ENCODE measurements at places on chromosomes 7 and 10.

DNA sequence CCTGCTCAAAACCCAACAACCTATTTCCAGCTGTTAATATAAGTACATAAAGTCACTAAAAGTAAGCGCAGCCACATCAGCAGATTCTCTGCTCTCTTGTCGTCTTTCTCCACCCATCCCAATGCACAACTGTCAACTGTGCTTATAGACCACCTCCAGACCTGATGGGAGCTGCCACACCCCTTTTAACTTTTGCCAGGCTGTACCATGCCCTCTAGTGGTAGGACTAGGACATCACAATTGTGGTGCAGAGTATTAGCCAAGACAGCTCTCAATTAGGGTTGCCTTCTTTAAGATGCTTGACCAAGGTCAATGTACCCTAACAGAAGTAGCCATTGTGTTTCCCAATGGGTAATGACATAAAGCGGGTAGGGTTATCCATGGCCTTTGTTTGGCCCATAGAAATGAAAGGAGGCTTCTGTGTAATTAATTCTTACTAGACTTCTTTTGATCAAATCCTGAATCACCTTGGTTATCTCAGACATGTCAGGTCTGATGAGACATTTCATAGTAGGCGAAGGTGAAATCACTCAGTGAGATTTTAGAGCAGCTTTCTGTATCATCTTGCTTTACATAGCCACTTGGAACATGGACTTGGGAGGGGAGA lies 68.1 kb downstream of the SCRN1 start:
- DNase-seq = peak; percentile 65

DNA sequence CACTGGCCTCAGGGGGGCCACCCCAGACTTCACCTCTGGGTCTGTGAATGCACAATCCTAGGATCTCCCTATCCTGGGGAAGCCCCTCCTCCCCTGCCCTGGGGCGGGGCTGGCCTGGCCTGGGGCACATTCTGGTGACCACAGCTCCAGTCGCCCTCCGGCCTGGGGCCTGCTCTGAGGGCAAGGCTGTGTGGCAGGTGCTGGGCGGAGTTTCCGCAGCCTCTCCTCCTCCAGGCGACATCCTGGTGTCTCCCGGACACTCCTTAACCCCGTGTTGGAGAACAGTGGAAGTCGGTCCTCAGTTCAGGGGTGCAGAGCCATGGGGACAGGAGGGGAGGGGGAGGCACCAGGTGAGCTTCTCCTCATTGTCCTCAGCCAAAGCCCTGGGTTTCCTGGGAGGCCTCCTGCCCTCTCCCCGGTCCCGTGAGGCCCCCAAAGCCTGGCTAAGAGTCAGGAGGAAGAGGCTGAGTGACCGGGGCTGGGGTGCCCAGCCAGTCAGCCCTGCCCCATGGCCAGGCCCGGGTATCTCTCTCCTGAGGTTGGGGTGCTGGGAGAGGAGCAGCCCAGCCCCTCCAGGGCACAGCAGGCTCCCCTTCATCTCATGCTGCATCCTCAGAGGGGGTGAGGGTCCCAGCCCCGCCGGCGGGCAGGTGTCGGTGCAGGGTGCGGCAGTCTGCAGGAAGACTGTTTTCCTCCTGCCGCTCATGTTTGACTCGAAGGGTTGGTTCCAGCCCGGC lies 22.6 kb downstream of the UNCX start:
- no peak for DNase-seq

- no peak for DNase-seq
Observed at GRCh38 chr10:123073187-123073586, 62.6 kb upstream of the HMX3 start.

GRCh38 chr7:151247611-151248345 lies 716 bp downstream of the SMARCD3 start:
- DNase-seq = no peak

DNA sequence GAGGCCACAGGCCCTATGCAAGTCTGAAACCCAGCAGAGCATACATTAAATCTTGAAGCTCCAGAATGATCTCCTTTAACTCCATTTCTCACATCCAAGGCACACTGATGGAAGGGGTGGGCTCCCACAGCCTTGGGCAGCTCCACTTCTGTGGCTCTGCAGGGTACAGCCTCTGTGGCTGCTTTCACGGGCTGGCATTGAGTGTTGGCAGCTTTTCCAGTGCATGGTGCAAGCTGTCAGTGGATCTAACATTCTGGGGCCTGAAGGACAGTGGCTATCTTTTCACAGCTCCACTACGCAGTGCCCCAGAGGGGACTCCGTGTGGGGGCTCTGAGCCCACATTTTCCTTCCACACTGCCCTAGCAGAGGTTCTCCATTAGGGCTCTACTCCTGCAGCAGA lies 265.7 kb upstream of the MAGI2 start:
- DNase-seq = no peak

- no peak for DNase-seq
Observed at GRCh38 chr10:104895541-104895940, 254.5 kb downstream of the SORCS3 start.

DNA sequence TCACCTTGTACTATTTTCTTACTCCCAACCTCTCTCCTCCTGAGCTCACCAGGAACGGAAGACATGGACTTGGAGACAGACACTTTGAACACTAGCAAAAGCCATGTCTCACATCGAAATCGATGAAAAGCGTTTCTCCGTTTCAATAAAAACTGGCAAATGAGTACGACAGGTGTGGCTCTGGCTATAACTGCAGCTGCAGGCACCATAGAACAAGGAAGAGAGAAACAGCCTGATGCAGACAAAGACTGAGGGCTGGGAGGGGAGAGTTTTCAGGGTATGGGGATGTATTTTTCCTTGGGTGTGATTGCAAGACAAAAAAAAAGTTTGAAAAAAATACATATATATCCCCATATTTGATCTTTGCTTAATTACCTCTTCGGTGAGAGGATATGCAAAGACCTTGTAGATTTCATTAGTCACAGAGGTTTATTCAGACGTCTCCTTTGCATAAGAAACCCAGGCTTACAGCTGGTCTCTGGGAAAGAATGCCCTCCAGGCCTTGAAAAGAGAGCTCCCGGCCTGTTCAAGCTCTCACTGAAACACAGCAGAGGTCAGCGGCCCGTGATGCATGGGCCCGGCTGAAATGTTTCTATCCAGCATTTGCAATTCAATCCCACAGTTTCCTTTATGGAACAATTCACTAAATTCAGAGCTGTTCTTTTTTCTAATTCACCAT lies 63.1 kb downstream of the TLL2 start:
- no peak for DNase-seq

DNA sequence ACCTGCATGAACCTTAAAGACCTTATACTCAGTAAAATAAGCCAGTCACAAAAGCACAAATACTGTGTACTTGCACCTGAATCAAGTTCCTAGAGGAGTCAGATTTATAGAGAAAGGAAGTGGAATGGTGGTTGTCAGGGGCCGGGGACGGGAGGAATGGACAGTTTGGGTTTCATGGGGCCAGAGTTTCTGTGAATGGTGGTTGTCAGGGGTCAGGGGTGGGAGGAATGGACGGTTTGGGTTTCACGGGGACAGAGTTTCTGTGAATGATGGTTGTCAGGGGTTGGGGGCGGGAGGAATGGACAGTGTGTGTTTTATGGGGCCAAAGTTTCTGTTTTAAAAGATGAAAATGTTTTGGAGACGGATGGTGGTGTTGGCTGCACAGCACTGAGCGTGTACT lies 260.0 kb upstream of the MKI67 start:
- DNase-seq = no peak

GRCh38 chr10:287814-288213 lies 152.6 kb downstream of the ZMYND11 start:
- DNase-seq = peak; percentile 11

DNA sequence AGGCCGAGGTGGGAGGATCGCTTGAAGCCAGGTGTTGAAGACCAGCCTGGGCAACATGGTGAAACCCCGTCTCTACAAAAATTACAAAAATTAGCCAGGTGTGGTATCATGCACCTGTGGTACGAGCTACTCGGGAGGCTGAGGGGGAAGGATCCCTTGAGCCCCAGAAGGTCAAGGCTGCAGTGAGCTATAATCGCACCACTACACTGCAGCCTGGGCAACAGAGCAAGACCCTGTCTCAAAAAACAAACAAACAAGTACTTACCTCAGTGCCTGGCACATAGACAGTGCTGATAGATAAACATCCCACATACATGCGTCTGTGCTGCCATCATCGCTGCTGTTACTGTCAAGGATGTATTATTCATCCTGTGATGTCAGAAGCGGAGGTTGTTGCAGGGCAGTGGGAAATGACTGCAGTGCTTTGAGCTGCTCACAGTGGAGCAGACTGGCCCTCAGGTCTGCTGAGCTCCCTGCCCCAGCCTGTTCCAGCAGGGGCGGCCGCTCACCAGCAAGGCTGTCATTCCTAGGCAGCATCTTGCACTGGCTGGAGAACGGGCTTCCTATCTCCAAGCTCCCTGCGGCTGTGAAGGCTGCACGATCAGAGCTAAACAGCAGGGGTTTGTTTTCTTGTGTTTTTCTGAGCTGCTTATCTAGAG lies 18.6 kb downstream of the FOXK1 start:
- DNase-seq = no peak

DNA sequence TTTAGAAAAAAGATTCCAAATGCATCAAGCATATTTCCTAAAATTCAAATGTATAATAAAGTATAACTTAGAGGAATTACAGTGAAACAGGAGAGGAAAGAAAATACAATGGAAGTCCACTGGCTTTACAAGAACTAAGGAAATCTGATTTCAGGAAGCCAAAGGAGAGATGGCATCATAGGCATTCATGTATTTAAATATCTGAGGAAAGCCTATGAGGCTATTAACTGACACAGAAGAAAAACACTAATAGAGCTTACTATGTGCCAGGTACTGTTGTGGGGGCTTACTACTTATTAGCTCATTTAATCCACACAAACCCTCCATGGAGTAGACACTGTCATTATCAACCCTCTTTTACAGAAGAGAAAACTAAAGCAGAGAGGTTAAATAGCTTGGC lies 92.2 kb downstream of the SRPK2 start:
- DNase-seq = no peak

DNA sequence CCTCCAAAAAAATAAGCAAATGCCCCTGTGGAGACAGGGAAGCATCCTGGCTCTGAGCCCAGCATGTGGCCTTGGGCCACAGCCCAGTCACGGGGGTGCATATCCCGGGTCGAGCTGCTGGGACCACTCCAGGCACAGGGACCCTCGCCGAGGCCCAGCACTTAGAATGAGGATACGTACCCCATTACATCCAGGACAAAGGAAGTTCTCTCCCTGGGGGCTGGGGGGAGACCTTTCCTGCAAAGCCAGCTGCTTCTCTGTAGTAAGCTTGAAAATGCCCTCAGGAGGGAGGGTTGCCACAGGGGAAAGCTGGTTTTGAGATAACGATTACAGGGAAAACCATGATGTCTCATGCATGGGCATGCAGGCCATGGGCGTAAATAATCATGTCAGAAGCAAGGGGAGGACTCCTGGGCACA lies 75.5 kb downstream of the HIPK2 start:
- no peak for DNase-seq

GRCh38 chr10:83886871-83887270 lies 252.4 kb upstream of the GHITM start:
- no peak for DNase-seq

DNA sequence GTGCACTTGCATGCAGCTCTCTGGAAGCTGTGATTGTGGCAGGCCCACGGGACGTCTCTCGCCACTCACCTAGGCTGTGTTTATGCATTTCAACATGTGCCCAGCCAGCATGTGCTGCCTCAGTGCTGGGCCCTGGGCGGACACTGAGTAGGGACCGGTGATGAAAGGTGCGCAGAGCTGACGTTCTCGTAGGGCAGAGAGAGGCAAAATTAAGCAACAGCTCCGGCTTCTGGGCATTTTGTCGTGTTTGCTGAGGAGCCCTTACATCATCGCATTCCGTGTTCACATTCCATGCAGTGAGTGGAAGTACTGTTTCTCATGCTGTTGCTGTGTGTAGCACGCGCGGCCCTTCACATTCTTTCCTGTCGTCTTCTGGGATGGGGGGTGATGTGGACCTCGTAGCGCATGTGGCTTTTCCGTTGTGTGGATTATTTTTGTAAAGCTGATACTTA lies 50.5 kb downstream of the PRF1 start:
- no peak for DNase-seq

- DNase-seq = no peak
Observed at GRCh38 chr7:36923943-36924436, 199.7 kb upstream of the AOAH start.

- DNase-seq = no peak
Observed at GRCh38 chr10:8674230-8674629, 619.7 kb downstream of the GATA3 start.

- no peak for DNase-seq
Observed at GRCh38 chr10:5434017-5434753, 21.8 kb downstream of the NET1 start.

DNA sequence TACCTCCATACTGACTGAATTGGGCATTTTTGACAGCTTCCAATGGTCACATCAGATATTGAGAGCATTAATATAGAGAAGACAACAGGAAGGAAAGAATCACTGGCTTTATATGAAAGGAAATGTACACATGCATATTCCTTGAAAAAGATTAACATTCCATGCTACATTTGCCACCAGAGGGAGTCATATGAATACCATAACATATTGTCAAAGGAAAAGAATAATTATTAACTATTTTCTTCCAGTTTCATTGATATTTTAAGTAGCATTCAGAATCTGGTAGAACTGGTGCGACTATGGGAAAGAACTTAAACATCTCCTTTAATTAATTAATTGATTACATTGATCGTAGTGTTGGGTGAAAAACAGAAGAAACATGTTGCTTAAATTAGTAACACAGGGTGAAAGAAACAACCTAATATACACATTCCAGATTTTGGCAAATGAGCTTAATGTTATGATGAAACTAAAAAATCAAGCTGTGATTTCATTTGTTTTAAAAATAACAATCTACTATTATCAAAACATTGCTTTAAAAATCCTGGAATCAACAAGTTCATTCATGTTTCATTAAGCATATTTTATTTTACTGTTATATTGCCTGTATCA lies 71.5 kb downstream of the GPR85 start:
- peak; percentile 14 for DNase-seq

DNA sequence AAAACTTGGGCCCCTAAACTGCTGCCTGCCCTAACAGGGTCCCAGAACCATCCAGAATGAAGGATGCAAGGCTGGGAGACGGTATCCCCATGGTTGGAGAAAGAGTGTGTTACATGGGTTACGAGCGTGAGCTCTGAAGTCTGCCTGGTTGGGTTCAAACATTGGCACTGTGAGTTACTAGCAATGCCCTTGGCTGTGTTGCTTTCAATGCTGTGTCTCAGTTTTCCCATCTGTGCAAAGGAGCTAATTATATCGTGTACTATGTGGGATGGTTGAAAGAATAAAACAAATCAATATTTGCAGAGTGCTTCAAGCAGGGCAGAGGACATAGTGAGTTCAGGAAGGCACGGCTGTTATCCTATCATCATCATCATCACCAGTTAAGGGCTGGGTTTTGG lies 114.7 kb downstream of the ZMIZ1 start:
- DNase-seq = no peak

DNA sequence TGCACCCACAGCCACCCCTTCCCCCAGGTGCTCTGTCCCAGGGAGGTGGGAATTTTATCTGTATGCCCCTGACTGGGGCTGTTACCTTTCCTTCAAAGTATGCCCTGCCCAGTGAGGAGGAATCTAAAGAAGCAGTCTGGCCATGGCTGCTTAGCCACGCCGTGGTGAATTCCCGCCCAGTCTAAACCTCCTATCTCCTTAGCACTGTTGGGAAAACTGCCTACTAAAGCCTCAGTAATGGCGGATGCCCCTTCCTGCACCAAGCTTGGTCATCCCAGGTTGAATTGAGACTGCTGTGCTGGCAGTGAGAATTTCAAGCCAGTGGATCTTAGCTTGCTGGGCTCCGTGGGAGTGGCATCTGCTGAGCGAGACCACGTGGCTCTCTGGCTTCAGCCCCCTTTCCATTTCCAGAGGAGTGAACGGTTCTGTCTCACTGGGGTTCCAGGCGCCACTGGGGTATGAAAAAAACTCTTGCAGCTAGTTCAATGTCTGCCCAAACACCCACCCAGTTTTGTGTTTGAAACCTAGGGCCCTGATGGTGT lies 87.2 kb downstream of the ABCC2 start:
- no peak for DNase-seq

Data from RWPE1 (cell line).